ENCODE measurements at places on chromosomes 5 and 9.
A peak's percentile ranks its signal among the peaks of the same experiment; 100 is the strongest.

DNA sequence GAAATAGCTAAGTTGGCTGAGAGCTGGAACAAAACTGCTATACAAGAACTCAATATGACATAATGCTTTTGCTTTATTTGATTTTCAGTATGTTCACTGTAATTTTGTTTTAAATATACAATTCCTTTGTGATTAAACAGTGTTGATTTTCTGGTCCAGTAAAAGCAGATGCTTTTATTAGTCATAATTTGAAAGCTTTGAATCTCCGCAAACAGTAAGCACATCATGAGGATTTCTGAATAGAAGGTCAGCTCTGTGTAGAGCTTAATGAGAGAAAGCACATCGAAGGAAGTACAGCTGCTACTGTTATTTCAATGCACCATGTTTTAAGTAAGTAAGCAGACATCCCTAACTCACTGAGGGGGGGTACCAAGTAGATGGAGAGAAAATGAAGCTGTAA is 701.3 kb upstream of the ACO1 start:
- no peak for DNase-seq

- no peak for DNase-seq
Measured at GRCh38 chr9:129511285-129511900, 109.5 kb downstream of the C9orf50 start.

DNA sequence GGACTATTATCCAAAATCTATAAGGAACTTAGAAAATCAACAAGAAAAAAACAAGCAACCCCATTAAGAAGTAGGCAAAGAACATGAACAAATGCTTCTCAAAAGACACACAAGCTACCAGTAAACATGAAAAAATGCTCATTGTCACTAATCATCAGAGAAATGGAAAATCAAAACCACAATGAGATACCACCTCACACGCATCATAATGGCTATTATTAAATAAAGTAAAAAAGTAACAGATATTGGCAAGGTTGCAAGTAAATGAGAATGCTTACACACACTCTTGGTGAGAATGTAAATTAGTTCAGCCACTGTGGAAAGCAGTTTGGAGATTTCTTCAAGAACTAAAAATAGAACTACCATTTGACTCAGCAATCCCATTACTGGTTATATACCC is 167.0 kb upstream of the DMRTA1 start:
- no peak for DNase-seq

GRCh38 chr5:151257731-151258181 is 4.8 kb downstream of the GM2A start:
- DNase-seq, result no peak

DNA sequence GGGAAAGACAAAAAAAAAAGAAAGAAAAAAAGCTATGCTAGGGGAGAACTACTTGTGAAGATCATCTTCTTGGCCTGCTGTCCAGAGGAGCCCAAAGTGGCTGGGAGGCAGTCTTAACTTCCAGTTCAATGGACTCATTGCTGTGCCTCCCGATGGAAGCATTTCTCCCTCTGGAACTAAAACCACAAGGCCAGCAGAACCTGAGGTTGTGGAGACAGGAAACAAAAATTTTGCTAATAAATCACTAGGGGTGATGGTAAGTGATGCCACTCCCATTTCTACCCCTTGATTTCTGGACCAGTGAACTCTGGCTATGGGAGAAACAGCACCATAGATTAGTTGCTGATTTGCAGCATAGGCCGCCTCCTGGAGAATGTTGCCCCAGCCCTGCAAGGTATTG is 123.4 kb upstream of the NFIL3 start:
- DNase-seq, result no peak

DNA sequence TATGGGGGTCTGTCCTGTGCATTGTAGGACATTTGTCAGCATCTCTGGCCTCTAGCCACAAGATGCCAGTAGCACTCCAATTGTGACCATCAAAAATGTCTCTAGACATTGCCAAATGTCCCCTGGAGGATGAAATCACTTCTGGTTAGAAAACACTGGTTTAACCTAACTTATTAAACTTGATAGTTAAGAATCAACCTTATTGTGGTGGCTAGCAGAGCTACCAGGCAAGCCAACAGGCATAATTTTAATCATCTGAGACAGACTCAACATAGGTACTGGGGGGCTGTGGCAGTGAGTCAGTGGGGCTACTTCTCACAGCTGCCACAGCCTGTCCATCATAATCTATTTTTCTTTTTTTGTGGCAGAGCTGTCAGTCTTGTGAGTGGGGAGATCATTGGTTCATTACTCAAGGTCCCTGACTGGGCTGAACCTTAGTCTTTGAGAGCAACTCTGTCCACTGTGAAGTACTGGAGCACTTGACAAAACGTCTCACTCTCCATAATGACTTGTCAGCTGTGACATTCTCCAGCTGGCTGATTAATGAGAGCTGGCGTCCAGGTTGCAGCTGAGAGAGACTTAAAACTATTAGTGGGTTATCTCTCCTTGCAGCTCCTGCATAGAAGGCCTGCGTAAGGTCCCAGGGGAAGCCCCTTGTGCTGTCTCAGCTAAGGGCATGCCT is 107.9 kb downstream of the DCP2 start:
- no peak for DNase-seq

DNA sequence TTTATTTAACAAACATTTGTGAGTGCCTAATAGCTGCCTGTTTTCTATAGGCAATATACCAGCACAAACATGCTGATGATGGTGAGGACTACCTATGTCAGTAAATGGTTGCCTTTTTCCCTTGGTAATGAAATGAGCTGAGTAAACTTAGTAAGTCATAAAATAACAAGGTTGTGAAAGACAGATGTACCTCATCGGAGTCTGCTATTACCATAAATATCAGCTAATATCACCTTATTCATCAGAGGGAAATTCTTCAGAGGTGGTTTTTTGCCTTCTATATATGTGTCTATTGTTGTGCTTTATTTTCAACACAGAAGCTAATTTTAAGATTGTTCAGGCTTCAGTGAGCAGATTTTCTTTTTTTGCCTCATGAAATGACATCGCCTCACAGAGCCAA is 1040.5 kb downstream of the DTWD2 start:
- DNase-seq, result no peak

DNA sequence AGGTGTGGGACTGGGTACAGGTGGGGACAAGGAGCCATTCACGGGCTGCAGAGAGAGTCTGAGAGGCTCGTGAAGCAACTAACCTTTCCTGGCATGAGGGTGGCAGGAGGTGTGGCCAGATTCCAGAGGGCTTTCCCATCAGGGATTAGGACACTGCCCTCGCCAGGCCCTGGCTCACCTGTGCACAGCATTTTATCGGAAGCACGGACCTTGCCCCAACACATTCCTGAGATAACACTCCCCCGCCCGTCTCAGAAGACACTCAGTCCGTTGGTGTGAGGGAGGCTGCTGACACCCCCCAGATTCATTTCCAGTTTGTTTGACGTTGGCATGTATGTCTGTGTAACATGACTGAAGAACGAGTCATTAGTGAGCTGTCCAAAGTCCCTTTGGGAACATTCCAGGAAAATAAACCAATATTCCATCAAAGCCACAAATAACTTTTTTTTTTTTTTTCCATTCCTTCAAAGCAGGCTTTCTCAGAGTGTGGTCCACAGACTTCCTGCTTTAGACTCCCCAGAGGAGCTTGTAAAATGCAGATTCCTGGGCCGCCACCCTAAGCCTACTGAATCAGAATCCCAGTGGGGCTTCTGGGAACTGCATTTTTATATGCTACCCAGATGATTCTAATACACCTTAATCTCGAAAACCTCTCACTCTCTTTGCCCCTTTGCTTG is 23.4 kb downstream of the WWC1 start:
- peak; percentile 86 for DNase-seq
